ENCODE measurements at places on chromosomes 6 and 20.

- no peak for DNase-seq
Observed at GRCh38 chr6:32147401-32148132, 4.2 kb downstream of the PRRT1 start.

DNA sequence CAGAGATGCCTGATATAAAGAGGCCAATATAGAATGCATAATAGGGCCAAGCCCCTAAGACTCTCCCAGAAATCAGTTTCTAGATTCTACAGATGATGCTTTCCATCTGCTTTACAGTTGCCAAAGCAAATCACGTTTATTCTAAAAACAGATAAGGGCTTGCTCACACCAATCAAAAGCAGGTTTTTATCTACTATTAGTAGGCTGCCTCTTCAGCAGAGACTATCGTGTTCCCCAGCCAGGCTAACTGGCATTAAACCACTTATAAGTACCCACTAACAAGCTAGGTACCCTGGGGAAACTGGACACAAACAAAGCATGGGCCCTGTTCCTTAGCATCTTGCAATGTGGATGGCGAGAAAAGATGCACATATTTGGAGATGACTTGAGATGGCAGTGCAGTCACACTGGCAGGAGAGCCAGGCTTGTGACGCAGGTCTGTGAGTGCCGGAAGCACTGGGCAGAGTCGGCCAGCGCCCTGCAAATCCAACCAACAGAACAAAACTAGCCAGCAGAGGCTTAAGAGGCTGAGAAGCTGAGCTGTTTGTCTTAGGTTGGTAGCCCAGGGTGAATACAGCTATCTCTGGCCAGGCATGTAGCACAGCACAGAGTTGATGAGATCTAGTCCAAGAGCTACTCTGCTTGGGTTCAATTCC, 73.4 kb downstream of the GFOD1 start:
- DNase-seq, result no peak

GRCh38 chr20:22623211-22623610, 38.8 kb upstream of the FOXA2 start:
- DNase-seq, result no peak

DNA sequence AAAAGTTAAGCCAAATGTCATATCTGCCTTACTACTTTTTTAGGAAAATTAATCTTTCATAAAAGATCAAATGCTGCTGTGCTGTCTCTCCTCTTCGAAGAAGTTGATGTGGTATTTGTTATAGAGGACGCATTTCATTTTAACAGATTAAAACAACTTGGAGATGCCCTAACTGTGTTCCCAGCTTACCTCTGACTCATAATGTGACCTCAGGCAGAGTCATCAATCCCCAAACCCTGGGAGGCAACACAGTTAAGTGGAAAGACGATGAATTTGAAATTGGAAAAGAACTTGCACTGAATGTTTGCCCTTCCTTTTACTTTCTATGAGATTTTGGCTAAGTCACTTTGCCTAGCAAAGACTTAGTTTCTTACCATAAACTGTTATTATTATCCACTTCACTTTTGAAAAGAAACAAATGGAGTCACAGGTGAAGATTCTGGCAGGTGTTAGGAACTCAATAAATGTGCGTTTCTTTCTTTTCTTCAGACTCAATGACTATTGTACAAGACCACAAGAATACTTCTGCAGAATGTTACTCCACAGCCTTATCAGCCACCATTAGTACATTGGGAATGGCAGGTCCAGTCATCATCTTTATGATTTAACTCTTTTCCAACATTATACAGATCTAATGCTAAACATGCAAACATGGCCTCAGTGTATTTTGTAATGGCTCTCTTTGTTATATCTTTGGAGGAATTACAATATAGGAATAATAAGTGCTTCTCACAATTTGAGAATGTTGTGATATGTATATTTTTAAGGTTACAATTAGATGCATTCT, 102.6 kb downstream of the COL21A1 start:
- DNase-seq, result peak; percentile 72

- no peak for DNase-seq
Observed at GRCh38 chr6:150456466-150456865, 87.7 kb downstream of the IYD start.

DNA sequence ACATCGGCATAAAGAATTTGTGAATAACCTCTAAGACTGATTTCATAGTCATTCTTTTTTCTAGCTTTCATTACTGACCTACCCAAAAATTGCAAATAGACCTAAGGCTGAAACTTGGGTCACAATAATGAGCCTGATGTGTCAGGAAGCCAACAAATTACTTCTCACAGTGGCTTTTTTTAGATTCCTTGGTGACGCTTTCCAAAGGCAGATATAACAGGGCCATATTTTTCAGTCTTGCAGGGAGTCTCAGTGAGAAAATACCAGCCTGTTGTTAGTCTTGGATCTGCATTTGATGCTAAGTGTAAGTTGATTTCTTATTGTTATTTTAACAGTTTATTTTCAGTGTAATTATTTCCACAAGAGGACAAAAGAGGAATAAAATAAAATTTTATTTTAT, 179.7 kb downstream of the KHDC1L start:
- DNase-seq, result no peak

GRCh38 chr20:14879020-14879697, 541.7 kb upstream of the FLRT3 start:
- DNase-seq, result peak; percentile 65

DNA sequence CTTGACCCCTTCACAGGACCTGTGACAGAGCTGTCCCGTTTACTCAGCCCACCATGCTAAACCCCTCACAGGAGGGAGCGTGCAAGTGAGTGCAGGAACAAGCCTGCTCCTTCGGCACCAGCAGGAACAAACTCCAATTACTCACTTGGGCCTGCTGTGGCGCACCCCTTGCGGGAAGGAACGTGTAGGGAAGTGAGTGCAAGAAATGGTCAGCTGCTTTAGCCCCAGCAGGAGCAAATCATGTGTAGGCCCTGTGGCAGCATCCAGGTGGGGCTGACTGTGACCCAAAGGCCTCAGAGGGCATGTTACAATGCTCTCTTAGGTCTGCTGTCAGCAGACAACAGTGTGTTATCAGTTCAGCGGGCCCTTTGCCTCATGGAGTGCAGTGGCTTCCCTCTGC, 574.4 kb downstream of the PRKN start:
- DNase-seq, result no peak

- DNase-seq, result peak; percentile 21
Observed at GRCh38 chr6:89311853-89312531, 3.1 kb downstream of the GABRR2 start.

- no peak for DNase-seq
Observed at GRCh38 chr20:44536175-44536574, 14.3 kb upstream of the SERINC3 start.

GRCh38 chr20:63373996-63374395, 12.8 kb upstream of the CHRNA4 start:
- DNase-seq, result no peak

GRCh38 chr6:42176981-42177380, 3.8 kb downstream of the GUCA1A start:
- DNase-seq, result no peak

- no peak for DNase-seq
Observed at GRCh38 chr6:11190625-11191245, 41.7 kb downstream of the NEDD9 start.

DNA sequence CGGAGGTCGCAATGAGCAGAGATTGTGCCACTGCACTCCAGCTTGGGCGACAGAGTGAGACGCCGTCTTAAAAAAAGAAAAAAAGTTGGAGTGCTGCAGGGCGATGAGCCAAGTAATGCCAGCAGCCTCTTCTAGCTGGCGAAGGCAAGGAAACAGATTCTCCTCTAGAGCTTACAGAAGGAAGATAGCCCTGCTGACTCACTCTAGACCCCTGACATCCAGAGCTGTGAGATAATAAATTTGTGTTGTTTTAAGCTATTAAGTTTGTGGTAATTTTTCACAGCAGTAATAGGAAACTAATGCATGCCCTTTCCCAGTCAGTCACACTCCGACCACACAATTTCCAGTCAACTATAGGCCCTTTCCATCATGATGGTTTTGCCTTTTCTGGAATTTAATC, 16.4 kb downstream of the PRSS16 start:
- no peak for DNase-seq

- DNase-seq, result no peak
Observed at GRCh38 chr6:69019832-69020231, 384.8 kb downstream of the ADGRB3 start.

GRCh38 chr6:165677091-165677490, 14.1 kb upstream of the PDE10A start:
- no peak for DNase-seq

Measured in fibroblast of the conjunctiva (primary cell).